Thyroid gland (tissue), 4 donors: ENCODE measurements at places on chromosomes 5 and 9. TPM values are rescaled to one million over a fixed set of nuclear protein-coding genes. Genes with fewer than 3 reads are reported as not detected.
A peak's percentile ranks its signal among the peaks of the same experiment; 100 is the strongest.

DNA sequence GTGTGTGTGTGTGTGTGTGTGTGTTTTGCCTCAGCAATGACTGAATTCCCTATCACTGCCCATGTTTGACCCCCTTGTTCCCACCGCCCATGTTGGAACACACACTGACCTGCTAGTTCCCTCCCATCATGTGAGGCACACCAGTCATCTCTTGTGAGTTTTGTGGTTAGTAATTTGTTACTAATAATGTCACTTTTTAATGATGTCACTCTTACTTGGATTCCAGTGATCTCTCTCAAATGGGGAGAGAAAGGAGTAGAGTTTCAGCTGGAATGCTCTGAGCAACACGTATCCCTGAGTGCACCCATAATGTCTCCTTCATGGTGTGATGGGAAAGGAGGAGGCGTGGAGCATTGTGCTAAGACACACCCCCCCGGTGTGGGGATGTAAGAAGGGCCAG is 172.6 kb downstream of the SH3GL2 start:
- H3K36me3 ChIP-seq: no peaks in the 10 kb centered on the region
- no peaks in the 10 kb centered on the region for H3K4me1 ChIP-seq

DNA sequence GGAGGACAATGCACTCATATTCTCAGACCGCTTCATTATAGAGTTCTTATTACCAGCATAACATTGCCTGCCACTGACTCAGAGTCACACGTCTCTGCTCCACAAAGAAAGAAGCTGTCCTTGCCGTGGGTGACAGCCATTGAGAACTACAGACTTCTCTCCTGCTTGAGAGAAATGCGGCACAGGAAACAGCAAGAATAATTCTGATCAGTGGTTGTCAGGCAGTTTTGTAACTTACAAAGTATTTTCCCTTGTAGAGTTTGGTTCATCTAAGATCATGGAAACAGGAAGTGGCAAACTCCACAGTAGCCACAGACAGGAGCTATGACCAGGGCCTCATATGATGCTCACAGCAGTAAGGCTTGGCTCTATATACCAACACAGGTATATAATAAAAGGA is 47.0 kb downstream of the KCNV2 start:
- no peaks in the 10 kb centered on the region for H3K4me1 ChIP-seq
- H3K27me3 ChIP-seq: no peaks in the 10 kb centered on the region
- no peak overlapping the region for H3K4me3 ChIP-seq
- no peak for DNase-seq
- H3K27ac ChIP-seq: no peak overlapping the region
- no peaks in the 10 kb centered on the region for H3K36me3 ChIP-seq

- no peak overlapping the region for H3K4me3 ChIP-seq
- H3K36me3 ChIP-seq: no peaks in the 10 kb centered on the region
- no peak overlapping the region for H3K27ac ChIP-seq
- H3K27me3 ChIP-seq: no peaks in the 10 kb centered on the region
Observed at GRCh38 chr5:943918-944620, 51.4 kb downstream of the TRIP13 start.

DNA sequence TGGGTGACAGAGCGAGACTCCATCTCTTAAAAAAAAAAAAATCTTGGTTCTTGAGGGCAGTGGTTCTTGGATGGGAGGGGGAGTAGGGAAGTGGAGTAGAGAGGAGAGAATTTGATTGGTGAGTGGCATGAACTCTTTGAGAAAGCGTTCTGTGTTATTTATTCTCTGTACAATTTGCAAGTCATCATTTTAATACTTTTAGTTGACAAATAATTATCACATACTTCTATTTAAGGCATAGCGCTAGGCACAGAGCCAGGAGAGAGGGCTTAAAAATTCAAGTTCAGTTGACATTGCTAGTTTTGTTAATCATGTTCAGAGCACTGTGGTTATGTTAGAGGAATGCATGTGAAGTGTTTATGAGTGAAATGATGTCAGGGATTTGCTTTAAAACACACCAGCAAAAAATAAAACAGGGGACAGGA is 24.6 kb downstream of the HSDL2 start:
- peak; percentile 35 for DNase-seq
- no peaks in the 10 kb centered on the region for H3K36me3 ChIP-seq
- H3K4me3 ChIP-seq: no peak overlapping the region
- peak overlapping the region; percentile 56 for H3K27ac ChIP-seq
- no peaks in the 10 kb centered on the region for H3K27me3 ChIP-seq

DNA sequence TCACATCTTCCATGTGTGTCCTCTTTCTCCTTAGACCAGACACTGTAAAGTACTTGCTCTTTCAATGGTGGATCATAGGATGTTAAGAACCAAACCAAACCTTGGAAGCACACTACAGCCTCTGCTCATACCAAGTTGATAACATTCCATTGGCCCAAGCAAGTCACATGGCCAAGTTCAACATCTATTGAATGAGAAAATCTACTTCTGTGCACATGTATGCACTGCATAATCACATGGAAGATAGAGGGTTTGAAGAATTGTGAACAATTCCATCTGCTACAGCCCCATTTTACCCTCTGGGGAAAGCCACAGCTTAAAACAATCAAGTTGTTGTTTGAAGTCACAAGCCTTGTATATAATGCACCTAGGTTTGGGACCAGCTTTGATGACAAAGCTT is 68.2 kb downstream of the MFAP3 start:
- H3K4me3 ChIP-seq: no peak overlapping the region
- H3K27ac ChIP-seq: no peak overlapping the region
- no peaks in the 10 kb centered on the region for H3K27me3 ChIP-seq

- H3K27me3 ChIP-seq: no peaks in the 10 kb centered on the region
- no peak for DNase-seq
- H3K27ac ChIP-seq: no peak overlapping the region
- H3K36me3 ChIP-seq: peaks cover 31% of the 10 kb centered on the region
- no peak overlapping the region for H3K4me3 ChIP-seq
- H3K4me1 ChIP-seq: no peaks in the 10 kb centered on the region
Observed at GRCh38 chr9:132381966-132382541, 24.6 kb downstream of the TTF1 start.

DNA sequence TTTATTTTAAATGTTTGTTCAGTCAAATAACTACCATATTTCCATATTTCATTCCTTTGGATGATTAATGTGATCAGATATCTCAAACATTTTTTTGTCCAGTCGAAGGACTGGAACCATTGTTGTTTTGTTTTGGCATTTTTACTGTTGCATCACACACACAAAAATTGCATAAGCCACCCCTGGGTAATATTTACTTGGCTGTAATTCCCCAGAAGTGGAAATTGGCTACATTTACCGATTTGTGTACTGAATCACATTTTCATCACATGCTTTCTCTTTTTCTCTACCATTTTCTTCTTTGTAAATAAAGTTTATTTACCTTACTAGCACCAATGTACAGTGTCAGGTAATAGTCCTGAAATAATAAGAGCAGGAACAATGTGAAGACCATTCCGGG is 1729.7 kb upstream of the WWC1 start:
- H3K36me3 ChIP-seq: no peaks in the 10 kb centered on the region
- no peak for DNase-seq
- no peak overlapping the region for H3K27ac ChIP-seq
- no peak overlapping the region for H3K4me3 ChIP-seq

DNA sequence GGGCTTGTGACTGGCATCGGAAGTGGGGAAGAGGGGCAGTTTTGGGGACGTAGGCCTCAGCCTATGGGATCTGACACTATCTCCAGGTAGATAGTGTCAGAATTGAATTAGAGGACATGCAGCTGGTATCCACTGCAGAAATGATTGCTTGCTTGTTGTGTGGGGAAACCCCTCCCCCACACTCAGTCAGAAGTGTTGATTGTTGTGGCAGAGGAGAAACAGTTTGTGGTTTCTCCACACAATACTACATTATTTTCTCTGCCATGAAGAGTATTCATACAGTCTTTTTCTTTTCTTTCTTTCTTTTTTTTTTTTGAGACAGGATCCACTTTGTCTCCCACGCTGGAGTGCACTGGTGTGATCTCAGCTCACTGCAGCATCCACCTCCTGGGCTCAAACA is 113.9 kb downstream of the ARRDC3 start:
- H3K27me3 ChIP-seq: no peaks in the 10 kb centered on the region
- no peaks in the 10 kb centered on the region for H3K36me3 ChIP-seq
- DNase-seq: no peak

- no peak overlapping the region for H3K4me3 ChIP-seq
- DNase-seq: no peak
- H3K36me3 ChIP-seq: no peaks in the 10 kb centered on the region
Observed at GRCh38 chr5:43947935-43948334, 345.0 kb downstream of the NNT start.

GRCh38 chr5:129773376-129773775 is 25.5 kb downstream of the MINAR2 start:
- no peaks in the 10 kb centered on the region for H3K4me1 ChIP-seq
- DNase-seq: no peak
- no peaks in the 10 kb centered on the region for H3K27me3 ChIP-seq
- no peak overlapping the region for H3K4me3 ChIP-seq

DNA sequence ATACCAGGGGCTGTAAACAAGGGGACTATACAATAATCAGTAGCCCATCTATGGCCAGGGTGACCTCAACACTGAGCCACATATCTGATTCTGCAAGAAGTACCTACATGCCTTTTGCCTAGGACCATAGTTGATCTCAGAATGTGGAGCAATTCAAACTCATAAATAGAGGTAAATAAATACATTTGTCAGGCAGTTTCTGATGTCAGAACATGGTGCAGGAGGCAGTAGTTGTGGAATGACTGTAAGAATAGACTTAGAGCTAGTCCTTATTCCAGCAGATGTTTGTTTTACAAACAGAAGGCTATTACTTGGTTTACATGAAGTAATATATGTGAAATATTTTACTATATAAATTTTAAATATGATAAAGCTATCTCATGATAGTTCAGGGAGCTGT is 330.7 kb upstream of the DAB2 start:
- H3K27me3 ChIP-seq: no peaks in the 10 kb centered on the region
- H3K27ac ChIP-seq: no peak overlapping the region
- no peaks in the 10 kb centered on the region for H3K4me1 ChIP-seq
- no peak overlapping the region for H3K4me3 ChIP-seq

- DNase-seq: no peak
- H3K4me3 ChIP-seq: no peak overlapping the region
- no peaks in the 10 kb centered on the region for H3K27me3 ChIP-seq
- no peak overlapping the region for H3K27ac ChIP-seq
- H3K36me3 ChIP-seq: no peaks in the 10 kb centered on the region
Observed at GRCh38 chr5:129960831-129961230, 56.6 kb downstream of the CHSY3 start.

GRCh38 chr5:99349787-99350186 is 421.0 kb upstream of the CHD1 start:
- H3K36me3 ChIP-seq: no peaks in the 10 kb centered on the region
- no peak overlapping the region for H3K4me3 ChIP-seq
- H3K27ac ChIP-seq: no peak overlapping the region
- no peaks in the 10 kb centered on the region for H3K4me1 ChIP-seq
- no peaks in the 10 kb centered on the region for H3K27me3 ChIP-seq

GRCh38 chr9:78973907-78974306 is 597.9 kb upstream of the TLE4 start:
- no peaks in the 10 kb centered on the region for H3K36me3 ChIP-seq
- no peak overlapping the region for H3K27ac ChIP-seq
- H3K4me1 ChIP-seq: no peaks in the 10 kb centered on the region
- DNase-seq: no peak
- H3K4me3 ChIP-seq: no peak overlapping the region

GRCh38 chr9:97504381-97505216 is 3.1 kb downstream of the TMOD1 start:
- H3K36me3 ChIP-seq: no peaks in the 10 kb centered on the region
- H3K27ac ChIP-seq: peak overlapping the region; percentile 82
- no peak overlapping the region for H3K4me3 ChIP-seq
- no peaks in the 10 kb centered on the region for H3K27me3 ChIP-seq

GRCh38 chr9:21465859-21466518 is 16.1 kb downstream of the IFNE start:
- no peak overlapping the region for H3K4me3 ChIP-seq
- H3K36me3 ChIP-seq: no peaks in the 10 kb centered on the region
- no peaks in the 10 kb centered on the region for H3K4me1 ChIP-seq
- no peak overlapping the region for H3K27ac ChIP-seq
- no peaks in the 10 kb centered on the region for H3K27me3 ChIP-seq
- DNase-seq: no peak

DNA sequence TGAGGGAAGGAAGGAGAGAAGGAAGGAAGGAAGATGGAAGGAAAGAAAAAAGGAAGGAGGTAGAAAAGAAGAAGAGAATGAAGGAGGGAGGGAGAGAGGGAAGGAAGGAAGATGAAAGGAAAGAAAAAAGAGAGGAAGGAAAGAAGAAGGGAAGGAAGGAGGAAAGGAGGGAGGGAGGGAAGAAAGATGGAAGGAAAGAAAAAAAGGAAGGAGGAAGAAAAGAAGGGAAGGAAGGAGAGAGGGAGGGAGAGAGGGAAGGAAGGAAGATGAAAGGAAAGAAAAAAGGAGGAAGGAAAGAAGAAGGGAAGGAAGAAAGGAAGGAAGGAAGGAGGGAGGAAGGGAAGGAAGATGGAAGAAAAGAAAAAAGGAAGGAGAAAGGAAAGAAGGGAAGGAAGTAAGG is 184.4 kb upstream of the TRIM32 start:
- no peak for DNase-seq
- no peaks in the 10 kb centered on the region for H3K27me3 ChIP-seq
- H3K4me1 ChIP-seq: no peaks in the 10 kb centered on the region
- no peaks in the 10 kb centered on the region for H3K36me3 ChIP-seq
- H3K27ac ChIP-seq: no peak overlapping the region
- no peak overlapping the region for H3K4me3 ChIP-seq

GRCh38 chr5:136482206-136482605 is 116.9 kb upstream of the TRPC7 start:
- H3K27me3 ChIP-seq: no peaks in the 10 kb centered on the region
- no peak for DNase-seq
- H3K36me3 ChIP-seq: no peaks in the 10 kb centered on the region
- no peak overlapping the region for H3K27ac ChIP-seq

The TMEM232 gene
- total RNA-seq: 11.0 TPM

The DAB2 gene
- total RNA-seq: 57.4 TPM

The NDUFS4 gene
- total RNA-seq: 125 TPM

The IFNA21 gene
- not detected for total RNA-seq
